ENCODE measurements at places on chromosomes 5 and 9.
A peak's percentile ranks its signal among the peaks of the same experiment; 100 is the strongest.

- no peak for DNase-seq
Observed at GRCh38 chr5:58060996-58061395, 398.9 kb downstream of the PLK2 start.

GRCh38 chr9:114285166-114285867 is 37.6 kb upstream of the ORM1 start:
- peak; percentile 82 for DNase-seq

- no peak for DNase-seq
Observed at GRCh38 chr9:112332214-112332613, 1.2 kb downstream of the PTBP3 start.

- no peak for DNase-seq
Observed at GRCh38 chr9:88741335-88741734, 206.4 kb downstream of the NXNL2 start.

DNA sequence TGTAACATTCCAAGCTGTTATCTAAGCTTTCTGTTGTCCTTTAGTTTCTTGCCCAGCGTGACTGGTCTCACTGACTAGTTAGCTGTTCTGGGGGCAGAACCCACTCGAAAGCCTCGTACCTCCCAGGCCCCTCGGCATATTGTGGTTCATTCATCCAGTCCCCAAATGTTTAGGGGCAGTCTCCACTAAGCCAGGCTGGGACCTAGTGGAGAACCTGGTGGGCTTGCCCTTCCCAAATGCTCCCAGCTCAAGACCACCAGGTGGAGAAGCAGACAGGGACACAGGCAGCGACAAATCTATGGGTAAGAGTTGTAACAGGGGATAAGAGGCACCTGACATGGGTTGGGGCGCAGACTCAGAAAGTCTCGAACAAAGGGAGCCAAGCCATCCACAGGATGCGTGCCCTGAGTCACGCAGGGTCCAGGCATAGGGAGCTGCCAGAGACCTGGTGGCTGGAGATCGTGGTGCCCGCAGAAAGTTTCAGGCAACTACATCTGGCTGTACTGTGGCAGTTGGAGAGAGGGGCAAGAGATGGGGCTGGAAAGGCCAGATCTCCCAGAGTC is 851 bp upstream of the EEIG1 start:
- no peak for DNase-seq

- no peak for DNase-seq
Observed at GRCh38 chr9:93174976-93175375, 9.0 kb upstream of the WNK2 start.

DNA sequence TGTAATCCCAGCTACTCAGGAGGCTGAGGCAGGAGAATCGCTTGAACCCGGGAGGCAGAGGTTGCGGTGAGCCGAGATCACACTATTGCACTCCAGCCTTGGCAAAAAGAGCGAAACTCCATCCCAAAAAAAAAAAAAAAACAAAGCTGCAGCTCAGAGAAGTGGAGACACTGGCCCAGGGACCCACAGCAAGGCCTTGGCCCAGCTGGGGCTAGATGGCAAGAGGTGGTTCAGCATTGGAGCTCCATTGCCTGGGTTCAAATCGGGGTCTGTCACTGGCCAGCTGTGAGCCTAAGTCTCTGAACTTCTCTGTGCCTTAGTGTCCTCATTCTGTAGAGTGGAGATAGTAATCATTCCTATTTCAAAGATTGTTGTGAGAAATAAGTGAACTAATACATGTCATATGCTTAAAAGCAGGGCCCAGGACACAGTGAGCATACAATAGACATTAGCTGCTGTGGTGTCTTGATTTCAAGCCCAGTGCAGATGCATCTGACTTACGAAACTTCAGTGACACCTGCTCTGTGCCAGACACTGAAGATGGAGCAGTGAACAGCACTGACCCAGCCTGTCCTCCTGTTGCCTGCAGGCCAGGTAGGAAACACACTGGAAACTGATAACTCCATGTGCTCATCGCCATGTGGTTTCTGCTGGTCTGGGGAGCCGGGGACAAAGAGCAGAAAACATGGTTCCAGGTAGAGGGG is 127.7 kb downstream of the C9orf50 start:
- DNase-seq, result no peak

- no peak for DNase-seq
Observed at GRCh38 chr5:137575847-137576246, 76.7 kb upstream of the SPOCK1 start.

GRCh38 chr5:115656404-115656803 is 30.6 kb upstream of the TMED7 start:
- DNase-seq, result no peak

DNA sequence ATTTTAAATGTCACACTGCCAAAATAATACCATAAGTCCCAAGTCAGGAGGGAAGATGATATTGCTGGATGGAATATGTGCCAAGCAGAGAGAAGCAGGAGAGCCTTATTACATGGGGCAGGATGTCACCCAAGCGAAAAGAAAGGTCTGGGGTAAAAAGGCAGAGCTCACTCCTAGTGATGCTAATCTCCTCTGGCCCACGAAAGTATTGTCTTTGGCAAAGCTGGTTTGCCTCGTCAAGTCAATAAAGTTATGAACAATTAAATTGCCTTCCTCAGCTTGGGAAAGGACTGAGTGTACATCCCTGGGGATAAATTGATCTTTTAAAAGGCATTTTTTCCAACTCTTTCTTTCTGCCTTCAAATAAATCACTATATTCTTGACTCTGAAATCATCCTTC is 220.6 kb downstream of the DMAC1 start:
- DNase-seq, result no peak

- no peak for DNase-seq
Observed at GRCh38 chr9:72960446-72960845, 7.6 kb upstream of the ALDH1A1 start.

DNA sequence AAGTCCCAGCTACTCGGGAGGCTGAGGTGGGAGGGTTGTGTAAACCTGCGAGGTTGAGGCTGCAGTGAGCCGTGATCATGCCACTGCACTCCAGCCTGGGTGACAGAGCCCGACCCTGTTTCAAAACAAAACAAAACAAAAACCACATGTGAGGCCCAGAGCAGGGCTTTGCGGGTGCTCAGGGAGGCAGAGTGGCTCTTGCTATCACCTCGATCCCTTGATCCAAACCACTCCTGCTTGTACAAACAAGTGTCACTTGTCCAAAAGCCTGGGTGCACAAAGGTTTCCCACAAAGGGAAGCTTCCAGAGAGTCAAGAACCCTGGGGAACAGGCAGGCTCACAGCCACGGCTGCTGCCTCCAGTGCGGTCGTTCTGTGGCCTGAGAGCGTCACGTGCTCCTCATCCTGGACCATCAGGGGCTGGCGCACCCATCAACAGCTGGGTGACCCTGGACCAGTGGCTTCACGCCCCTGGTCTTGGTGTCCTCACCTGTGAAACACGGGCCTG is 162.7 kb downstream of the C9orf50 start:
- DNase-seq, result no peak

GRCh38 chr9:77832639-77833038 is 184.5 kb upstream of the GNA14 start:
- no peak for DNase-seq

DNA sequence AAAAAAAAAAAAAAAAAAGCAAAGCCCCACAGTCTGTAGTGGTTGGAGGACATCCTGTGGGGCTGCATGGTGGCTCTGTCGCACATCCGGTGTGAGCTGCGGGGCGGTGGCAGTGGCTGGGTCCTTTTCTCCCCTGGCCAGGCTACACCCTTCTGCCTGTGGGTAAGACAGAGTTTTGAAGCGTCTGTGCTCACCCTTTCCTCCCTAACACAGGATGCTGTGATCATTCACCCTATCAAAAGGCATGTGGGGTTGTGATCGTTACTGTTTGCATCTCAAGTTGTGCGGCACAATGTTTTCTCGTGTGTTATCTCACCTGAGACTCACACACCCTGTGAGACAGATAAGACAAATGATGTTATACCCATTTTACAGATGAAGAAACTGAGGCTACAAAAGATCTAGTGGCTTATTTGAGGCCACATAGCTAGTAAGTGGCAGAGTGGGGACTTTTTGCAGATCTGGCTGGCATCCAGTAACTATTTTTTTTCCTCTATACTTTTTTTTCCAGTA is 17.5 kb downstream of the IRF1 start:
- no peak for DNase-seq

GRCh38 chr5:6289239-6289638 is 89.1 kb downstream of the MED10 start:
- DNase-seq, result no peak

DNA sequence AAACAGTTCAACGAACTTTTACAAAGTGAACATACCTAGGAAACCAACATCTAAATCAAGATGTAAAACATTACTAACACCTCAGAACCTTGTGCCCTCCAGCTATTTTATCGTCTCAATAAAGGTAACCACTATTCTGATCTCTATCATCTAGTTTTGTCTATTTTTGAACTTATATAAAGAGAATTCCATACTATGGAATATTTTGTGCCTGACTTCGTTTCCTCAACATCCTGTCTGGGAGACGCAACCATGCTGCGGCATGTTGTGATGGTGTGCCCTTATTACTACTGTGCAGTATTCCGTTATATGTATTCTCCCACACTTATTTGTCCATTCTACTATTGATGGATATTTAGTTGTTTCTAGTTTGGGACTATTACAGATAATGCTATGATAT is 99.2 kb downstream of the NR6A1 start:
- DNase-seq, result no peak

GRCh38 chr5:167801999-167802398 is 489.4 kb upstream of the WWC1 start:
- DNase-seq, result no peak

DNA sequence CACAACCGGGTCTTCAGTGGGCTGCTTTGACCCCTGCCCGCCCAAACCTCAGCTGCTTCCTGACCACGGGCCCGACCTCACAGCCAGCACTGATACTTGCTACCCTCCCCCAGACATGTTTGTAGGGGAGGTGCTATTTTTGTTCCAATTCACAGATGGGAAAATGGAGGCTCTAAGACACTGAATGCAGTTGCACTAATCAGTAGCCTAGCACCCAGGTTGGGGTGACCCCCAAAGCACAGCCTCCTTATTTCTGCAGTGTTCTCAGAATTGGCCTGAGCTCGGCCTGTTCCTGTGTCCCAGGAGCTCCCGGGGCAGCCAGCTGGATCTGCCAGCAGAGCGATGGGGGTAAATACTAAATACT is 22.6 kb downstream of the LAMC3 start:
- no peak for DNase-seq

GRCh38 chr5:109701252-109701651 is 11.5 kb downstream of the MAN2A1 start:
- DNase-seq, result no peak

DNA sequence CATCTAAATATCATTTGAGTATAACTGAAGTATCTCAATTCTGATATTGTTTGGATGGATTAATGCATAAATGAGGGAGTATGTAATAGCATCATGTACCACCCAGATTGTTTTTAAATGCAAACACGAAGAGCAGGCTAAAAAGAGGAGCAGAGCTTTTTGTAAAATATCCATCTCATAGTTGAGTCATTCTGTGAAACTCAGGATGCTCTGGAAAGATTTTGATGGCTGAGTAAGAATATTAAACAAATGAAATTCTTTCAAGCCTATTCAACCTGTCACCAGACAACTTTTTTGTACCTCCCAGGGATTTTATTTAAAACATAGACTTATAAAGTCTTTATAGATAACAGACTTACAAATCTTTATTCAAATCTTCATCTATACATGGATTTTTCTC is 625.9 kb downstream of the TLE4 start:
- DNase-seq, result no peak

DNA sequence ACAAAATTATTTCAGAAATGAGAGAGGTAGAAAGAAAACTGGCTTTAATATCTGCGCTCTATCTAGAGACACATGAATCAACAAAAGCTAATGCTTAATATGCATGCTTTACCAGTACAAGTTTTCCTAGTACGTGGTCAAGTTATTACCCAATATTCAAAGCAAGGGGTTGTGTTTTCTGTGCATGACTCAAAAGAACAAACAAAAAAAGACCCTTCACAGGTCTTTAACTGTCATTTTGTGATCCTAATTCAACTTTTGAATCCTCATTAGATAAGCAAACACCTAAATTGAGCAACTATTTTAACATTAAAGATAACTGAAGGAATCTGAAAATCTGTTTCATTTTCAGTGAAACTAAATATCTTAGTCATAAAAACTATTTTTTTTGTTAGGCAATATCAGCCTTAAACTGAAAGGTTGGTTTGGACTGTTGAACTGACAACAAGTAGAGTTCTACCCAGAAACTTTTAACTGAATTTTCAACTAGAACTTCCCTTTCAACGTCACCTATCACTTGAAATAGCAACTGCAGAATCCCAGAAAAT is 12.5 kb downstream of the ST8SIA4 start:
- DNase-seq, result no peak

DNA sequence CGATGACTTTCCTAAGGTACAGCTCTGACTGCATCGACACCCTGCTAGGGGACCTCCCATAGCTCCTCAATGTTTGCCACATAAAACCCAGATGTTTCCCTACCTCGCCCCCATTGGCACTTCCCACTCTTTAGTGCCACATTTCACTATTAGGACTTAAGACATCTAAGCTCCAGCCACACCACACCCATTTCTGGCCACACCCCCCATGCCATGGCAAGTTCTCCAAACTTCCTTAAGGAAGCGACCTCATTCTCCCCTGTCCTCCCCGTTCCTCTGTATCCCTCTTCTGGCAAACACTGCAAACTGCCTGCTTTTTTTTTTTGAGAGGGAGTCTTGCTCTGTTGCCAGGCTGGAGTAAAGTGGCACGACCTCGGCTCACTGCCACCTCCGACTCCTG is 62.9 kb downstream of the USP20 start:
- no peak for DNase-seq

GRCh38 chr9:86353655-86354010 is 577 bp downstream of the TUT7 start:
- no peak for DNase-seq

GRCh38 chr9:31471010-31471409 is 913.4 kb upstream of the ACO1 start:
- DNase-seq, result no peak

GRCh38 chr5:181255276-181255675 is 5.7 kb downstream of the TRIM52 start:
- no peak for DNase-seq

All from brain pericyte (primary cell).